ENCODE measurements at places on chromosomes 3 and 15.

DNA sequence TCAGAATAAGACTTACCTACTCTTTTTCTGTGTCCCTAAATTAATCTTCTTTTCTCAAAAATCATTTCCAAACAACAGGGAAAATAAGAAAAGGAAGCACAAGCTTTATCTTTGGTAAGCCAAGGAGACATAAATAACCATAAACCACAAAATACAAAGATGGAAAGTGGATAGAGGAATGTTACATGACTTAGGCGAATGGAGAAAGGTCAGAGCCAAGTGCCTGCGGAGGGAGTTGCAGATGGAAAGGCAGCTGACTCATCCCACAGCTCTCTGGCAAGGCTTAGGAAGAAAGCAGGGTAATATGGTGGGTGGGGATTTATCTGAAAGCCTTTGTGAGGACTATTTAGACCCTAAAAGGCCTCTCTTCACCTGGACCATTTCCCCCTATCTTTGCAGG is 72.8 kb downstream of the GALK2 start:
- no peak for DNase-seq

- no peak for DNase-seq
Measured at GRCh38 chr3:8253201-8253600, 248.4 kb upstream of the LMCD1 start.

DNA sequence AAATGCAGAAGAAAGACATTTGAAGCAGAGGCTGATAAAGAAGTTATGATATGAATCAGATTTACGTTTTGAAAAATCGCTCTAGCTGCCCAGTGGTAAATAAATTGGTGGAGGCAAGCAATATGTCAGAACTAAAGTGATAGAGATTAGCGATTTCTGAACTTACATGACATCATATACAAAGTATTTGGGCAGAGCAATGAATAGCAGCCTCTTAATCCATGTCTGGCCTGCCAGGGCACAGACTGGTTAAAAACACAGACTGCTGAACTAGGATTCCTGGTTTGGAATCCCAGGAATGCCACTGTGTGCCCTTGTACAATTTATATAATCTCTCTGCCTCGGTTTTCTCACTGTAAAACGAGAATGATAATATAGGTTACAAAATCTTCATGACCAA is 243.1 kb upstream of the SETMAR start:
- DNase-seq, result no peak

DNA sequence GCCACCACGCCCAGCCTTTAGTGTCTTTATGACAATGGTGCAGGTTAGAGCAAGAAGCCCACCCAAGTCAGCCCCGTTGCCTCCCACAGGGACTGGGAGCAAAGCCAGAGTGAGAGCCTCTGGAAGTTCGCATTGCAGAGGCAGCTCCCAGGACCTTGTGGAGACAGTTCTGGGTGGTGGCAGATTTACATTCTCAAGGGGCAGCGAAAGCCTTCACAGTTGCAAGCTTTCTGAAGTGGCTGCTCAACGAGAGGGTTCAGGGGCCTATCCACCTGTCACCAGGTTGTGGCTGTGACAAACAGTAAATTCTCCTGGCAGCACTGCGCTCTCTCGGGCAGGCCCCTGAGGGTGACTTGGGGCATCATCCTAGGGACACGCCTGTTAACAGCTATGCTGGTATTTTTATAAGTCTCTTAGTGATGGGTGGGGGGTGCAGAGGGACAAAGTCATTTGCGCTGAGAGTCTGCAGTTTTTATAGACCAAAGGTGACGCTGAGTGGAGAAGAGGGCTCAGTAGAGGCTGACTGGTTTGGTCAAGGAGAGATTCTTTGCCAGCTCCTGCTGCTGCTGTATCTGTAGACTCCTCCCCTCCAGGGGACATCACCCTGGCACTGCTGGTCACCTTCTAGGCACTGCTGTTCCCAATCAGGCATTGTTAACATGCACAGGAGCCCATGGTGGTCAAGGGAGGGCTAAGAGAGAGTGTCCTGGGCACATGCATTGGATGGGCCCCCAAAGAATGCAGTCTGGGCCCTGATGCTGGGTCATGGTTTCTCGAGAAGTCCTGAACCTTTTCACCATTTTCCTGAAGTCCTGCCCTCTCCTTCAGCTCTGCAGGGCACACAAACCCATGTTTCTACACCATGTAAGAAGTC is 57.5 kb upstream of the KLF13 start:
- DNase-seq, result no peak

DNA sequence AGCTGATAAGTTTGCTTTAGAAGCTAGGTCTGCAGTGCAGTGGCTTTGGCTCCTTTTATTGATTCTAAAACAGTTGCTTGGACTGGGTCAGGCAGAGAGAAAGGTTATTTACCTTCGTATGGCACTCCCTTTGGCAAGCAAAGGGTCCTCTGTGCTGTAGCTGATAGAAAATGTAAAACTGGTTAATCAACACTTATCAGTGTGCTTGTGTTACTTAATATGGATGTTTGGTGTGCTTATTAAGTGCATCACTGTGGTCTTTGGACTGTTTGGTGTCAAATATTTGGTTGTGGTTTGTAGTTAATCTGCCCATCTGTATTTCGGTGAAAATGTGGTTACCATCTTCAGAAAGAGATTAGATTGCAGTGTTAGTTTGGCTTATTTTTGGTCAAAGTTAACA is 16.0 kb downstream of the UBE2E2 start:
- no peak for DNase-seq

GRCh38 chr3:154678041-154678654 is 248.2 kb upstream of the GPR149 start:
- no peak for DNase-seq

DNA sequence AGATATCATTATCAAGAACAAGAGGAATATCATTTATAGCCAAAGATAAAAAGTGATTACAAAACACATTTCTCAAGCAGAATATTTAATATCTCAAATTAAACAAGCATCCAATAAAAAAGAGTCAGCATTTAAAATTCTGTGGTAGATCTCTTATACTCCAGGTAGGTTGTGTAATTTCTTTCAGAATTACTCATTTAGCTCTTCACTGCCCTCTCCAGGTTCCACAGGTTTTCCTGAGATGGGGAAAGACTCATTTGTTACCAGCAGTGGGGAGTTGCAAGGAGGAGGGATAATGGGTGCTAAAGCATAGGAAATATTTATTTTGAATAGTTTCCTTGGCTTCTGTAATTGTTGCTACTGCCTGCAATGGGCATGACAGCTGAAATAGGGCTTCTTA is 83.1 kb upstream of the RASGRP1 start:
- DNase-seq, result no peak

DNA sequence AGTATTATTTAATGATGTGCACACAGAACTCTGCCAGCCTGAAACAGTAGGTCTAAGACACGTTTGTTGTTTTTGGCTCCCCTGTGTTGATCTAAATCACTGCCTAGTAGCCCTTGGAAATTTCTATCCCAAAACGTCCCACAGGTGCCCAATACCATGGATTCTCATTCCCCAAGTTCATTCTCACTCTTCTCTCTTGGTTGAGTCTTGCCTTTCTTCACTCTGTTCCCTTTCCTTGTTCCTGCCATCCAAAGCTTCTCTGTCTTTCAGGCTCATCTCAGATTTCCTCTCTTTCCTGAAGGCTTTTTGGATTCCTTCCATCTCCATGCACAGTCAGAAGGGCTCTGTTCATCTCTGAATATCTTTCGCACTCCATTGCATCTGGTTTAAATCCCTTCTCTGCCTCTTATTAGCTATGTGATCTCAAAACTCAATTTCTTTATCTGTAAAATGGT is 54.2 kb downstream of the PPARG start:
- DNase-seq, result no peak

- DNase-seq, result no peak
Measured at GRCh38 chr3:122943828-122944190, 83.8 kb downstream of the SEMA5B start.

DNA sequence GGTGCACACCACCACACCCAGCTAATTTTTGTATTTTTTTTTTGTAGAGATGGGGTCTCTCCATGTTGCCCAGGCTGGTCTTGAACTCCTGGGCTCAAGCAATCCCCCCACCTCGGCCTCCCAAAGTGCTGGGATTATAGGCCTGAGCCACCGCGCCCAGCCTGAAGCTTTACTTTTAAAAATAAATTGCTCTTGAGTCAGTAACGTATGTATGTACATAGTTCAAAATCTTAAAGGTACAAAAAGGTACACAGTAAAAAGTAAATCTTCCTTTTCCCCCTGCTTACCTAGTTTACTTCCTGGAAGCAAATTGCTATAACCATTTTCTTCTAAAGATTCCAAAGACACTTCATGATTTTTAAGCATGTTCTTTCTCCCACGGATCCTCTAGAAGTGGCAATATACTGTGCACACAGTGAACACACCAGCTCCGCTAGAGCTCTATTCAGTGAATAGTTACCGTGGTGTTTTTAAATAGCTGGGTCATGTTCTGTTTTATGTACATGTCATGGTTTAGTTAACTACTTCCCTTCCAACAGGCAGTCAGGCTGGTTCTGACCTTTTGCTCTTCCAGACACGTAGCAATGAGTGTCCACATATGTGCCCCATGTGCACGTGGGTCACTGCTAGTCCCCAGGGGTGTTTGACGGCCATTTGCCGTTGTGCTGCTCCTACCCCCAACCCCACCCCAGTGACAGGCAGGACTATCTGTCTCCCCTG is 82.1 kb downstream of the EEFSEC start:
- no peak for DNase-seq

DNA sequence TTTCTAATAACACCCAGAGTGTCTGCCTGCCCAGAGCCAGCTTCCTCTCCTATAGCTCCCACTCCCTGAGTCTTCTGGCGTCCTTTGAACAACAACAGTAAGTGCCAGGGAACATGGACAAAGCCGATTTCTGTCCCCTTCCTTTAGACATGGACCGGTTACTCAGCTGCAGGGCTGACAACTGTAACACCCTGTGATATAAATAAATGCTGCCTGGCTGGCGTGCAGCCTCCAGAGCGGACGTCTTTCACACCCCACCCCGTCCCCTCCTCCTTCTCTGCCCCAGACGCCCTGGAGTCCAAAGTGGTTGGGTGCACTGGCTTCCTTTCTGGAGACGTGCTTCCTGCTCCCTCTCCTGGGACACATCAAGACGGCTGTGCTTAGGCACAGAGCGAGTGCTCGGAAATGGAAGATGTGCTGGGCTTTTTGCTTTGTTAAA is 281.9 kb upstream of the LRRFIP2 start:
- no peak for DNase-seq

GRCh38 chr3:59575113-59576001 is 525.5 kb upstream of the CFAP20DC start:
- DNase-seq, result no peak

All from cortex of kidney (tissue), 1 donor.